ENCODE measurements at places on chromosomes 3 and 15.
A peak's percentile ranks its signal among the peaks of the same experiment; 100 is the strongest.

DNA sequence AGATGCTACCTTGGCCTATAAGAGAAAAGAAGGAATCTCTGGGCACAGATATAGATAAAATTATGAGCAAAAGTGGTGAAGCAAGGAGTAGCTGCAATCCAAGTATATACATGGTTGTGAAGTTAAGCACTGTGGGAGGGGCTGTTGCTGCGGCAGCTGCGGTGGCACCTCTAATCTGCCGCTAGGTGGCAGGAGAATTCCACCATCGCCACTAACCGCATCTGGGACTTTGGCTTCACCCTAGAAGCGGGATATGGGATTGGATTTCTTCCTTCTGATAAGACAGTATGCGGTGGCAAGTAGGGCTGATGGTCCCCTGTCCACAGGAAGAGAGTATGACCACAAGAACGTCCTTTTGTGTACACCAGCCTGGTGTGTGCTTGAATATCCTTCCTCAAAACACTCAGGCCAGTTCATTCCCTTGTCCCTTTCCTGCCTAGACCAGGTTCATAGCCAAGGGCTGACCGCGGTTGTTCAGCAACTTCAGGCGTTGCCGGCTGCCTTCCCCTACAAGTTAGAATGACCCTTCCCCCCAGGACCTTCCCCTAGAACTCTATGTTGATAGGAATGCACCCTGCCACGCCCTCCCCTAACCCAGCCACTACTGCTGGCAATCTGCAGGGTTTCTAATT lies 5.1 kb downstream of the MAGEL2 start:
- DNase-seq: no peak

DNA sequence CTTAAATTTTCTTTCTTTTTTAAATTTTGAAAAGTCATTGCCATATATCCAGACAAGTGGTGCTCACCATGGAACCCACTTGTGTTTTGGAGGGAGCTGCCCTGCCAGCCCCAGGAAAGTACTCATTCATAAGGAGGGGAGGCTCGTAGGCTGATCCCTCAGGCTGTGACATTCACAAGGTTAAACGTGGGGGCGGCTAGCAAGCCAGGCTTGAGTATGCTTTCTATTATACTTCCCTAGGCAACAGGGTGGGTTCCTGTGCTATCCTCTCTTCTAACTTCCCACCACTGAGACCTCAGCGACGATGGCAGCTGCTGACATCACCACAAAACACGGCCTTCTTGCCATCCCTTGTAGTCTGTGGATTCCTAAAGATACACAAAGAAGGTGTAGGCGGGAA lies 160.5 kb upstream of the C2CD4B start:
- no peak for DNase-seq

- peak; percentile 64 for DNase-seq
Measured at GRCh38 chr3:56783644-56784447, 17.9 kb downstream of the ARHGEF3 start.

DNA sequence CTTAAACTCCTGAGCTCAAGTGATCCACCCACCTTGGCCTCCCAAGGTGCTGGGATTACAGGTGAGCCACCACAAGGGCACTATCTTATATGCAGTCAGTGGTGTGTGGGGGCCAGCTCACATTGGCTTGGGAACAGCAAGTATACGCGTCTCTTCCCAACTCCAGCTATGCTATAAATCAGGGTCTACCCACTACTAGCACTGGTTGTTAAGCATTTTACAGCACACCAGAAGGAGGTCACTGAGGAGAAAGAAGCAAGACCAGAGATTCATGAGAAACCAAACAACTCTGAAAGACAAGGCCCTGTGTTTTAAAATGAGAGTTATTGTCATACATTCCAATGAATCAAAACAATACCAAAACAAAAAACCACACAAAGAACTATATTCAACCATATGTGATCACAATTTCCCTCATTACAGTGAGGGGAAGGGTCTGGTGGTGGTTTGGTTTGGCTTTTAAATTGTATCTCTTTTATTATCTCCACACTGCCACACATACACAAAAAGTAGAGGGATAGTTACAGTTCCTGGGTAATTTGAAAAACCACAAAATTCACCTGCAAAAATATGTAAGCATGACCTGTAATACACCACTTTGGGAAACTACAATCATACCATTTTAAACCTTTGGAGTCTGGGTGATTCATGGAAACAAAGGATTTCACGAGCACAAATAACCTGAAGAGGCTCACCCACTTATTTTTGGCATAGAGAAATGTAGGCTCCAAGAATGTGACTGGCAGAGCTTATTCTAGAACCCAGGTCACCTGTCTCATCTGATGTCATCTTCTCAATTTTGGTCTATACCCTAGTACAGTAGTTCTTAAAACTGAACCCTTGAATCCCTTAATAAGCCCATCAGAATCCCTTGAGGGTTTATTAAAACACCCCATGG lies 5.2 kb downstream of the MAGI1 start:
- no peak for DNase-seq

DNA sequence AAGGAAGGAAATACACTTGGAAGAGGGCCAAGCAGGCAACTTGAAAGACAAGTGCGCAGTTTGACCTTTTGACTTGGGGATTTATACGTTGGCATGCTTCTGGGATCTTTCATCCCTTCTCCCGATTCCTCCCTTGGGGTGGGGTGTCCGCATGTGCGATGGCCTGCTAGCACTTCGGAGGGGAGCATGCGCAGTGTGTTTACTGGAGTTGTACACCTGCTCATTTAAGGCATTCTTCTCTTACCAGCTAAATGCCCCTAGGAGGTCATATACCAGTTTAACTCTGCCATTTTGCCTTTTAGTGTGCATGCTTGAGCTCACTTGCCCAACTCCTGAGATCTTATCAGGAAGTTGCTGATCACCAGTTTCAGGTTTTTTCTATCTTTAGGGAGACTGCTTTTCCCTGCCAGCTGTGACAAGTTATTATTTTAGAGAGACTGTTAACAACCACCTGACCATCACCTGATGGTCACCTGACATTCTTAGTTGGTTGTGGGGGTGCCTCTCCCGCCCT lies 63.5 kb downstream of the BFSP2 start:
- no peak for DNase-seq

GRCh38 chr15:57529748-57530147 lies 62.0 kb upstream of the MYZAP start:
- DNase-seq: no peak

- no peak for DNase-seq
Measured at GRCh38 chr3:117844676-117845075, 1135.1 kb downstream of the TUSC7 start.

DNA sequence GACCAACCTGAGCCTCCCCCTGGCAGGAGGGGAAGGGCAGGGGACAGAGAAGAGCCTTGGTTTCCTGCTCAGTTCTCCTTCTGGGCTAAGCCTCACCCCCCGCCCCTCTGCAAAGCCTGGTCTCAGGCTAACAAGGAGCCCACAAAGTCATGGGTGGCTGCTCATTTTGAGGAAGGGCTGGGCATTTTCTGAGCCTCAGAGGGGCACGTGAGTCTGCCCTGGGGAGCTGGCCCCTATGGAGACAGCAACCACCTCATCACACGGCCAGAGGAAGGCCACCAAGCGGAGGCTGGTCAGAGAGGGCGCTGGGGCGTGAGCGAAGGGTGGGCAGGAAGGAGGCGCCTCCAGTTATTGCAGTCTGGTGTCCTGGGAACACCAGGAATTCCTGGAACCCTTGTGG lies 18.7 kb downstream of the ABTB1 start:
- DNase-seq: no peak

GRCh38 chr3:86244905-86245304 lies 746.0 kb downstream of the VGLL3 start:
- no peak for DNase-seq

DNA sequence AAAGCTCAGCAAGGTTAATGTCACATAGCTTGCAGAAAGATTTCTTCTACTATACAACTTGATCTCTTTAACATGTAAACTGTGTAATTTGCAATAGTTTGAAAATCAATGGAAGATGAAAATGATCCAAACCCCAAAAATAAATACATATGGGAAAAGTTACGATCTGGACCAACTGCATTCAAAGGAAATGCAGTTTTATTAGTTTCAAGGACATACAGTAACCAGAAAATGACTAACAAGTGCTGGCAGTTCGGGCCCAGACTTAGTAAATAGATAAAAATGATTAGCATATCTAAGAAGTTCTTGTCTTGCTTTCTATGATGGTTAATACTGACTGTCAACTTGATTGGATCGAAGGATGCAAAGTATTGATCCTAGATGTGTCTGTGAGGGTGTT lies 37.3 kb upstream of the LEKR1 start:
- no peak for DNase-seq

- DNase-seq: no peak
Measured at GRCh38 chr15:83961311-83961710, 274.3 kb upstream of the GOLGA6L4 start.

- no peak for DNase-seq
Measured at GRCh38 chr3:138381950-138382715, 33.8 kb downstream of the MRAS start.

DNA sequence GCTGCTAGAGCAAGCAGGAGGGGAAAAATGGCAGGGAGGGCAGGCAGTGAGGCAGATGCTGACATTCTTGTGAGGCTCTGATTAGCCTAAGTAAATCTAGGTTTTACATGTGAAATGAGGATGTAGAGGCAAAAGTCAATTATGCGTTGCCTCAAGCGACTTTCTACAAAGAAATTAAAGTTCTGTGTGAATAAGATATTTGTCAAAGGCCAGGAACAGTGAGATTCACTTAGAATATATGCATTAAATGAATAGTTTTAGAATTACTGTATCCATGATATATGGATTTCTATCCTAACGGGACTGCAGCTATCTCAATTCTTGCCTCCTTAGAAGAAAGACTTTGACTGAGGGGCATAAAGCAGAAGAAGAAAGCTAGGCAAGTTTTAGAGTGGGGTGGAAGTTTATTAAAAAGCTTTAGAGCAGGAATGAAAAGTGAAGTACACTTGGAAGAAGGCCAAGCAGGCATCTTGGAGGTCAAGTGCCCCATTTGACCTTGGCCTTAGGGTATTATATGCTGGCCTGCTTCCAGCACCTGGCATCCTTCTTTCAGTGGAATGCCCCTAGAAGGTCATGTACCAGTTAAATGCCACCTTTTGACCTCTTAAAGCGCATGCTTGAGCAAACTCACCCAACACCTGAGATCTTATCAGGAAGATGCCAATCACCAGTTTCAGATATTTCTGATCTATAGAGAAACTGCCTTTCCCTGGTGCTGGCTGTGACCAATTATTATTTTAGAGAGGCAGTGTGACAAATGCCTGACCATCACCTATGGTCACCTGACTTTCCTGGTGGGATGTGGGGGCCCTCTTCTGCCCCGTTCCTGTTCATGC lies 38.2 kb downstream of the OSTN start:
- no peak for DNase-seq

DNA sequence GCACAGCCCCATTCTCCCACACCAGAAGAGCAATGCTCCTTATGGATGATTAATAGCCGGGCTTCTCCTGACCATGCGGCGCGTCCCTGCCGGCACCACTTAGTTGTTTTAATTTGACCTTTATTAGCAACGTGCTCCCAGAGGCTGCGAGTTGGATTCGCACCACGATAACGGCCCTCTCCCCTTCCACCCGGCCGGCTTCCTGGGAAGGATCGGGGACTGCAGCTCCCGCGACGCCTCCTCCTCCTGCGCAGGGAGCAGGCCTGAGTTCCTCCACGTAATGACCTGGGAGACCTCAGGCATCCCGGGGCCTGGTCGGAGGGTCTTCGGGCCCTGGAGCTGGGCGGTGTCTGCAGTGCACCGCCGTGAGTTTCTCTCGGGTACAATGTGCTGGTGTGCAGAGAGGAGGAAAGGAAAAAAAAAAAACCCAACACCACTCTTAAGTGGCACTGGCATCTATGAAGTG lies 243.3 kb upstream of the TOPAZ1 start:
- no peak for DNase-seq

DNA sequence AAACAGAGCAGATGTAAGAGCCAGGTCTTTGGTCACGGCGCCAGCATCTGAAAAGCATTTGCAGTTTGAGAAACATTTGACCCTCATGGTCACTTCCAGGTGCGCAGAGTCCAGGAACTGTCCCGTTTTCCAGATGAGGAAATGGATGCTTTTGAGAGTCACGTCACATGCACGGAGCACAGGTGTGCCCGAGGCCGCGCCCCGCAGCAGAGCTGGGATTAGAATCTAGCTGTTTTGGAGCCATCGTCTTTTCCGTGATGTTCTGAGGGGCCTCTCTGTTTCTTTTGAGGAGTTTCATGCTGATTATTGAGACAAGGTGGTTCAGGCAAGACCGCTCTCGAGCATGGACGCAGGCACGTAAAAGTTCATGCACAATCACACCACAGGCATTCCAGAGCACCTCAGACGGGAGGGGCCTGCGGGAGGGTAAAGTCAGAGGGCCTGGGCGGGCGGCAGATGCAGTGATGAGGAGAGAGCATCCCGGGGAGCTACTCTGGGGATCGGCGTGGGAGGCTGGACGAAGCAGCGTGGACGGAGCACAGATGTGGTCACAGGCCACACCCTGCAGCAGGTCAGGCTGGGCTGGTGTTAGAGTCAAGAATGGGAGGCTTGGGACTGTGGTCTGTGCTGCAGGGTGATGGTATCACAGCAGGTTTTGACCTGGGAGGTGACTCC lies 139.2 kb upstream of the MEF2A start:
- peak; percentile 21 for DNase-seq

DNA sequence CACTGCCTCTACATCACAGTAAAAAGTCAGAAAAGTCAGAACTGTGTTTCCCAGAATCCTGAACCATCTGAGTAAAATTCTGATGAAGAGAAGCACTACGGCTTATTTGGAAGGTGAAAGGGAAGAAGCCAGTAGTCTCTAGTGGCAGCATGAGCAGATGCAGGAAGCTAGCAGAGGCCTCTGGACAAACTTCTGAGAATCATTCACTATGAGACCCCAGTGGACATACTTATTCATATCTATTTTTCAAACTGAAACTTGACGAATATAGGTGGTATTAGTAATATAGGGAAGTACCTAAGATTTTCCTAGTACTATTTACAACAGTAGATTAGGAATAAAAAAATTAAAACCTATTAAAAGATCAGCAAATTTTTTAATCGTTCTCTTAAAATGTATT lies 272.8 kb upstream of the TTC14 start:
- DNase-seq: no peak

- no peak for DNase-seq
Measured at GRCh38 chr3:76859596-76859995, 180.3 kb upstream of the ROBO2 start.

DNA sequence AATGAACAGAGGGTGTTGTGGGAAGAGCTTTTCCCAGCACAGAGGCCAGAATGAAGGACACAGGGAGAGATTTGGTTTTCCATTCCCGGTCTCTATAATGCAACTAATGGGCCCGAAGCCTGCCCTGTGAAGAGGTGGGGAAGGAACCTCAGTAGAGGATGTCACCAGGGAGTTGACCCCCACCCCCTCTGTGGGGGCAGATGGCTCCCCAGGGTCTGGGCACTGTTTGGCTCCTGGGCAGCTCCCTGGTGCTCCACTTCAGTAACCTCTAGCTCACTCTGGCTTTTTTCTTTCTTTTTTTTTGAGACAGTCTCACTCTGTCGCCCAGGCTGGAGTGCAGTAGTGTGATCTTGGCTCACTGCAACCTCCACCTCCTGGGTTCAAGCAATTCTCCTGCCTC lies 109.1 kb upstream of the DLG1 start:
- DNase-seq: no peak

All from CD4-positive, alpha-beta T cell (primary cell).